ENCODE measurements at places on chromosomes 1 and 21. TPM values are rescaled to one million over a fixed set of nuclear protein-coding genes. Genes with fewer than 3 reads are reported as not detected.

DNA sequence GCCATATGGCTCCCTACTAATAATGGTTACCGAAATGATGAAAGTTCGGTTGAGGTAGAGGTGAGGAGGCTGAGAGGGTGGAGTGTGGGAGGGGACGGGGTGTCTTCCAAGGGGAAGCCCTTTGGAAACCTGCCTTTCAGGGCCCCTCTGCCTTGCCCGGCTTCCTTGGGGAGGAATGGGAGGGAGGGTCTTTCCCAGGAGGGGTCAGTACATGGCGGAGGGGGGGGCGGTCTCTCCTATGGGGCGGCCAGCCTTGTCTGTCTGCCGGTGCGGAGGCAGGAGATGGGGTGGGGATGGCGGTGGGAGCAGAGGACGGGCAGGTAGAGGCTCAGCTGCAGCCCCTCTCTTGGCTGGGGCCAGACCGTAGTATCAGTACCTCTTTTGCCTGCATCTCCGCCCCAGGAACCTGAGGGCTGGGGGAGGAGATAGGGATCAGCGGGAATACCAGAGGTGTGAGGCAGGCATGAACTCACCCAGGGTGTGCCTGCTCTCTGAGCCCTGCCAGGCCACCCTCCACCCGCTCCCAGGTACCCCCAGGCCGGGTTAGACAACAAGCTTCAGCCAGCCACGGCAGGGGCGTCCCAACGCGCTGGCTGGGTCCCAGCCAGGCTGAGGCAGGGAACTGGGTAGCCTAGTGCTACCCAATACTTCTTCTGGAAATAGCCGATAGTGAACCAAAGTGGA lies 79.4 kb upstream of the POU3F1 start:
- H3K4me3 ChIP-seq, result no peak overlapping the region
- peak overlapping the region; percentile 34 for H3K27ac ChIP-seq
- peaks cover 57% of the 10 kb centered on the region for H3K4me1 ChIP-seq
- peaks cover 6% of the 10 kb centered on the region for H3K27me3 ChIP-seq

Gene TMPRSS2
- 36.7 TPM for total RNA-seq

DNA sequence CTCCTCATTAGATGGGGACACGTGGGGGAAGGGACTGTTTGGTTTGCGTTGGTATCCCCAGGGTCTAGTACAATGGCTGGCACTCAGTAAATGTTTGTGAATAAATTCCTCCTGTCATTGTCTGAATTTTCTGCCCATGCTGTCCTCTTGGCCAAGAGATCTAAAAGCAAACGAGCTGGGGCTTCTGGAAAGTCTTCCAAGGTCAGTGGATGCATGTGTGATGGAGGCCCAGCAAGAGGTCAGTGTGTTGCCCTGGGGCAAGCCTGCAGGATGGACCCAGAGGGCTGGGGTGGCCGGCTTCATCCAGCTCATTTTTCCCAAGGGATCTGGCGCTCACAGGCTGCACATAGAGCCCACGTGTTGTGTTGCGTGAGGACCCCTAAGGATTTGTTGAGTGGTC lies 30.0 kb upstream of the JUN start:
- H3K36me3 ChIP-seq, result no peaks in the 10 kb centered on the region
- H3K4me3 ChIP-seq, result no peak overlapping the region
- DNase-seq, result no peak

DNA sequence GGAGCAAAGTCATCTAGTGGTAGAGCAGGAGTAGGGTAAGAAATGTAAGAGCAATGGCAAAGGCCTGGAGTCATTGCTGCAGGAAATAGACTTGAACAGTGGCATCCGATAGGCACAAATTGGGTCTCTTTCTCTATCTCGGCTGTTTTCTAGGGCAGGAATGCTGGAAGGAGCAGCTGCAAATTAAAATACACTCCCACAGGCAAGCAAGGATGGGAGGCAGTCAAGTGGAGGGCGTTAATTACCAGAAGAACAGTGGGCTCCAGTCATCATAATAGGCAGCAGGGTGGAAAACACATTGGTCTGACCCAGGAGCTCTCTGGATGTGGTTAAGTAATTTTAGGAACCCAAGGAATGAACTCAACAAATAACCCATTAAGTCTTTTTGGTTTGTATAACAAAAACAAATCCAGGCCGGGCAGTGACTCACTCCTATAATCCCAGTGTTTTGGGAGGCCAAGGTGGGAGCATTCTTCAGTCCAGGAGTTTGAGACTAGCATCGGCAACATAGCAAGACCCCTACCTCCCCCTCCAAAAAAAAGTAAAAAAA lies 7.8 kb upstream of the TDRD5 start:
- no peak overlapping the region for H3K27ac ChIP-seq
- no peaks in the 10 kb centered on the region for H3K27me3 ChIP-seq
- no peak overlapping the region for H3K4me3 ChIP-seq
- no peaks in the 10 kb centered on the region for H3K36me3 ChIP-seq

DNA sequence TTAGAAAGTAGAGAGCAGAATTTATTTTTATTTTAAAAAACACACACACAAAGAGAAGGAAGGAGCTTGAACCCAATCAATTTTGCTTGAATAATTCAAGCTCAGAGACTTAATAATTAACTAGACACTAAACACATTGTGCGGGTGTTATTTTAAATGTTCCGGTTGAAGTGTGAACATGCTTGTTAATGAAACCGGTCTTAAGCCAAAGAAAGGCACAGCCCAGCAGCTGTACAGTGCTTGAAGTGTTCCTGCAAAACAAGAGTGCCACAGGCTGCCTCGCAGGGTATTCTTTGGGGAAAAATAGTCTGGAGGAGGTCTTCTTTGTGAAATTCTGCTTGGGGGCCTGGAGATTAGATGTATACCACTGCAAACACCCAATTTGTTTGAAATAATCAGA lies 2.2 kb upstream of the CDC42BPA start:
- H3K36me3 ChIP-seq, result no peaks in the 10 kb centered on the region
- no peak overlapping the region for H3K4me3 ChIP-seq
- H3K27me3 ChIP-seq, result no peaks in the 10 kb centered on the region
- no peak overlapping the region for H3K27ac ChIP-seq

Gene NPHS2
- not detected for total RNA-seq

Data from suprapubic skin (tissue), 4 donors.